ENCODE measurements at places on chromosomes 5 and 9.

GRCh38 chr9:15889555-15889954 is 336.7 kb downstream of the CCDC171 start:
- DNase-seq, result no peak

- no peak for DNase-seq
Measured at GRCh38 chr5:142981886-142982820, 212.0 kb downstream of the ARHGAP26 start.

GRCh38 chr5:124398460-124398859 is 348.0 kb downstream of the ZNF608 start:
- DNase-seq, result no peak

DNA sequence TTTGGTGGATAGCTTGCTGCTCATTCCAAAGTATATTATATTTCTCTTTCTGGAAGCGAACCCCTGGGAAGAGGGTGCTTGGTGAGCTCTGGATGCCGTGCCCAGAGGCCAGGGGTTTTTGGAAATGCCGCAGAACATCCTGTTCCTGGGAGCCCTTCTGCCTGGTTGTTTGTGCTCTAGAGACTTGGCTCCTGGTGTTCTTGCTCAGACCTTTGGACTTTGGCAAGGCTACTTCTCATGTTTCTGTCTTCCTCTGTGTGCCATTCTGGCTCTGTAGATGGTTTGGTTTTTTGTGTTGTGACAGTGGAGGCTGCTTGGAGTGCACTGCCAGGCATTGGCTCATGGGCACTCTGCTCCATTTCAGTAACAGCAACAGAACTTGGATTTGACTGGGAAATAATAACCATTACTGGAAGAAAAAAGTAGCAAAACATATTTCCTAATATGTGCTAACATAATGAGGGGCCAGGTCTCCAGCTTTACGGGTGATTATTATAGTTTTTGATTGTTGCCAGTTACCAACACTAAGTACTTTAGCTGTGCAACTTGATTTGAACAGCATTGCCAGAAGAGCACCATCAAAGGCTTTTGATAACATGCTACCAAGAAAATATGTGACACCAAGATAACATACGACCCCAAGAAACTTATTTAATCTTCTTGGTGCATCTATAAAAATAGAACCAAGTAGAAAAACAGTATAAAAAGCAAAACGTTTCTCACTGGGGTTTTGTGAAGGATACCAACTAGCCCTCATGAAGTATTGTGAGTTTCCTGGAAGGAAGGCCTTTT is 94.2 kb downstream of the PCSK1 start:
- no peak for DNase-seq

DNA sequence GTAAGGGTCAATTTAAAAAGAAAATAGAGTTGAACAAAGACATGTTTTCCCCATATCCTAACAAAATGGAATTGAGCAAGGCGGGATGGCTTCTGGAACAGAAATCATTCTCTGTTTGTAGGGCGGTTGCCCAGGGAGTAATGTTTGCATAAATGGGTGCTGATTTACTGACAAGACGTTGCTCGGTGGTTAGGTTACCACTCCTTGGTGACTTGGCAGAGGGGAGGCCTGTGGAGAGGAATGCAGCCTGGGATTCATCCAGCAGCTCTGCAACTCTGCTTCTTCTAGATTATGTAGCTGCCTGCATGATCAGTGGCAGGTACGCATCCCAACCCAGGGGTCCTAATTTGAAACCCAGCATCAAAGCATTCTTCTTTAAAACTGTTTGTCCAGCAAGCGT is 200.2 kb downstream of the CFAP90 start:
- no peak for DNase-seq
